ENCODE measurements at places on chromosomes 5 and 9. TPM values are rescaled to one million over a fixed set of nuclear protein-coding genes. Genes with fewer than 3 reads are reported as not detected.

Gene MZB1
- total RNA-seq, result not detected

Gene CRB2
- total RNA-seq, result not detected

Gene TRIM32
- 26.9 TPM for total RNA-seq

Gene GIN1
- total RNA-seq, result 7.6 TPM

Gene WNT8A
- total RNA-seq, result 0.12 TPM

- peak; percentile 52 for DNase-seq
Measured at GRCh38 chr5:103283120-103283519, 24.6 kb downstream of the MACIR start.

DNA sequence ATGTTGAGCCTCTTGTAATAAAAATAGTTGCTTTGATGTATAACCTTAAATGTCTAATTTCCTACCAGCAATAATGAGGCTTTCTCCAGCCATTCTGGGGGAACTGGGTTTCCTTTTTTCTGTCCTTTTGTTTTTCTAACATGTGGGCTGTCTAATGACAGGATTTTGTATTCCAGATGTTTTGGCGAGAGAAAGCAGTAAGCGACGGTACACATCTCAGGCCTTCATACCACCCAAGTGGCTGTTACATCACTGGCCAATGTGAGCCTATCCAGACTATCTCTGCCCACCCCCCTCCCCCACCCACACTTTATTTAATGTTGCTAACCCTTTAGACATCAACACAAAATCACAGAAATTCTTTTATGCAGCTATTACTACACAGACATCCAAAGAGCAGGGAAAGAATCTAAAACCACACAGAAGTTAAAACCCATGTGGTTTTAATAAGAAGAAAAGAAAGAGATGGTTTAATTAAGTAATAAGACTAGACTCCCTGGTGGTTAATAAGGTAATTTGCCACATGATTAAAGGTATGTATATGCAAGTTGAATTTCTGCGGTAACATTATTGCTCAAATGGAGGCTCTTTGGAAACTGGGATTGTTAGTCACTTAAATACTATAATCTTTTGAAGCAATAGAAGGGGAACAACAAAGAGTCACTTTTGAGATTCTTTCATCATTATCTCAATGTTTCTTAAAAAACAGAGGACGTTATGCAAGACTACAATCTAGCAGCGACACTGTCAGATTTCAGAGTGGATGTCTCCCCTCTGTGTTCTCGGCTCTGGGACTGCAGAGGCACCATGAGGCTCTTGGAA is 365.1 kb downstream of the ENC1 start:
- DNase-seq, result no peak

DNA sequence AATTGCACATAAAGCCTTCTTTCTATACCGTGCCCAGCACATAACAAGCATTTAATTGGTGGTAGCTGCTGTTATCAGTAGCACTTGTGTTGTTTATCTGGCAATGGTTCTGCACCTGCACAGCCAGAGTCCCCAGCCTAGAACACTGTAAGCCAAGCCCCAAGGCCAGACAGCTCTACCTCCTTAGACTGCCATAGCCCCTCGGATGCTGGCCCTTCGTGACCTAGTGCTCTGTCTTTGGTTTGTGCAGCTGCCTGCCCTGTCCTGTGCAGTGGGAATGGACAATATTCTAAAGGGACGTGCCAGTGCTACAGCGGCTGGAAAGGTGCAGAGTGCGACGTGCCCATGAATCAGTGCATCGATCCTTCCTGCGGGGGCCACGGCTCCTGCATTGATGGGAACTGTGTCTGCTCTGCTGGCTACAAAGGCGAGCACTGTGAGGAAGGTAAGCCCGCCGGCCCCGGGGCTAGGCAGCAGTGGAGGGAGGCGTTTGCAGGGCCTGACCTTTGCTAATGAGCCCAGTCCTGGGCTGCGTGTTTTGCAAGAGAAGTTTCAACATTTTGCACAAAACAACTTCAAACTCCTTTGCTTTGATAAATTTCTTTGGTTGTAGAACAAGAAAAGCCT is 173.3 kb upstream of the WWC1 start:
- no peak for DNase-seq

DNA sequence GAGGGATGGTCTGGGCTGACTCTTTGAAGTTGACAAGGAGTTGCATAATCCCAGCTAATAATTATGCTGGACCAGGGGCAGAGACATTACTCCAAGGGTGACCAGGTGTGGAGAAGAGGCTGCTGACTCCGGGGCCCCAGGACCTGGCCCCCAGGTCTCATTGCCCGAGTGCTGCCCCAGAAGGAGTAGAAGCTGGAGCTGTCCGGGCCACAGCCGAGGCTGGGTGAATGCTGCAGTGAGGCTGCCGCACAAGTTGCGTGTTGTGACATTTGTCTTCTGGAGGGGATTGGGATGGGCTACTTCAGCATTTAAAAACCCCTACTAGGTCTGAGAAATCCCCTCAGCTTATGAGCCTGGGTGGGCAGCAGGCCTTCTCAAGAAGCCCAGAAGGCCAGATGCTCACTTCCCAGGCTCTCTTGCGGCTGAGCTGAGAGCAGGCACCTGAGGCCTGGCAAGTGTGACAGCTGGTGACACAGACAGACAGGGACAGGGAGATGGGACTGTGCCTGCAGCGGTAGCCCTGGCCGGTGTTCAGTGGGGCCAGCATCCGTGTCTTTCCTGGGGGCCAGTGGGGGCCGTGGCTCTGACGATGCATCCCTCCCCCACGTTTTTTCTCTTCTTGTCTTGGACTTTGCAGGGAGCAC is 122.8 kb downstream of the KCNIP1 start:
- DNase-seq, result no peak
